ENCODE measurements at places on chromosomes 7 and 10.

DNA sequence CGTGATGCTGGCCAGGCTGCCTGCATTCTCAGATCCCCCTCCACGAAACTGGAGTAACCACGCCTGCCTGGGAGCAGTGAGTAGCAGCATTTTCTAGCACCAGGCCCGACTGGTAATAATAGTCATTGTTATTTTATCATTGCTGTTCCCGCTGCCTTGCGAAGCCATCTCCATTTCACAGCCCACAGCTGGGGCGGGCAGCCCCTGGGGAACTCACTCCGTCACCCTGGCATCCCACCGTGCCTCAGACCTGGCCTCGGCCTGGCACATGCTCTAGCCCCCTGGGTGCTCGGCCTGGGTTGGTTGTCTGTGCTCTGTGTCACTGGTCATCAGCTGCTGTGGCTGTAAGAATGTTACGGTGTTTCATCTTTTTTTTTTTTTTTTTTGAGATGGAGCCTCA lies 57.7 kb upstream of the SH2B2 start:
- DNase-seq, result no peak

GRCh38 chr10:61189912-61190311 lies 245.9 kb upstream of the RHOBTB1 start:
- DNase-seq, result no peak

DNA sequence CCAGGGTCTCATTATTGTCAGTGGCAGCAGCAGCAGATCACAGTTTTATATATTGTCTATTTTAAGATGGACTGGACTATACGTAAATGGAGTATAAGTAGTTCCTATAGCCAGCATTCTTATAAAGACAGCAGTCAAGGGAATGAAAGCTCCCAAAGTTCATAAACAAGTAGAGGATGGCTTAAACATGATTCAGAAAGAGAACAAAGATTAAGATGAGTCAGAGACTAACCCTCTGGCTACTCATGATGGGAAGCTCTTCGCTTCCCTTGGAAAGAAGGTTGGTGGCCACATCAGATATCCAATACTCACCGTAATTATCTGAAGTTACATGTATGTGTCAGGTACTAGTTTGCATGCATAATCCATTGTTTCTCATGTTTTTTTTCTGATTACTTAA lies 277.0 kb downstream of the INHBA start:
- no peak for DNase-seq

- DNase-seq, result no peak
Observed at GRCh38 chr7:157881048-157881771, 544.4 kb downstream of the DNAJB6 start.

DNA sequence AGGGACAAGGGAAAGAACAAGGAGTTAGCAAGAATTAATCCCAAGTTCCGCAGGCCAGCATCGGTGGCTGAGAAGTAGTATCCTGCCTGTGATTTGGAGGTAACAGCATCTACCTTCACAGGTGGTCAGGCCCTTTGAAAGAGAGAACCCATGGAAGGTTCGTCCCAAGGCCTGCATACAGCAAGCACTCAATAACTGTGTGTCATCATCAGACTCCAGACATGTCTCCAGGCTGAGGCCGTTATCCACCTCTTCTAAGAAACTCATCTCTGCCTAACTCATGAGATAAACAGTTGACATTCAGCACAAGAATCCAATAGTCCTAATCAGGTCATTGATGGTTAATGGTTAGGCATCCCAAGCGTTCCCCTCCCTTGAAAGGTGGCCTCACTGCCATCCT lies 45.0 kb downstream of the CTBP2 start:
- no peak for DNase-seq

DNA sequence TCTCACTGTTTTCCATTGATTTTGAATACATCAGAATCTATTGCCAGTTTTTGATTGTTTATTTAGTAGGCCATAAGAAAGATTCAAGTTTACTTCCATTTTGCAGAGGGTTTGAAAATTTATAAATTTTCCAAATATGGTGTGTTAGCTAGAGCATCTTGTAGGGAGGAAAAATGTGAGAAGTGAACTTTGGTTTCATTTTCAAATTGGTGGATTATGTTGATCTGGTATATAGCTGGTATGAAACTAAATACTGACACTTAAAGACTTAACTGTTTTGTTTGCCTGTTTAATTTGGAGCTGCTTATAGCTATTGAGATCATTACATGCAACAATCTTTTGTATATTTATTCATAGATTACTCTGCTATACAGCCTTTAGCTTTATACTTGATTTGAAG lies 108.1 kb downstream of the ADAM22 start:
- DNase-seq, result no peak

- DNase-seq, result no peak
Observed at GRCh38 chr7:18530224-18531179, 35.0 kb downstream of the HDAC9 start.

GRCh38 chr10:33082373-33082895 lies 124.4 kb upstream of the ITGB1 start:
- no peak for DNase-seq

- no peak for DNase-seq
Observed at GRCh38 chr10:78774614-78774998, 294.2 kb upstream of the ZMIZ1 start.

DNA sequence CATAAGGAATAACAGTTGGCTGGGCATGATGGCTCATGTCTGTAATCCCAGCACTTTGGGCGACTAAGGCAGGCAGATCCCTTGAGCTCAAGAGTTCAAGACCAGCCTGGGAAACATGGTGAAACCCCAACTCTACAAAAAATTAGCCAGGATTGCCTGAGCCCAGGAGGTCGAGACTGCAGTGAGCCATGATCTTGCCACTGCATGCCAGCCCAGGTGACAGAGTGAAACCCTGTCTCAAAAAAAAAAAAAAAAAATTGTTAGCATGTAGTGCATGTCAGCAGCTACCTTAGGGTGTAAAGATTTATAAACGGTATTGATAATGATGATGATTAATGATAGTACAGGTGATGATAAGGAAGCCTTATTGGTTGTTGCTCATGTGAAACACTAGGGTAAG lies 331.2 kb upstream of the FZD1 start:
- DNase-seq, result no peak

- no peak for DNase-seq
Observed at GRCh38 chr10:79237454-79238157, 109.7 kb upstream of the PPIF start.

GRCh38 chr7:66664590-66665293 lies 36.1 kb downstream of the KCTD7 start:
- no peak for DNase-seq

DNA sequence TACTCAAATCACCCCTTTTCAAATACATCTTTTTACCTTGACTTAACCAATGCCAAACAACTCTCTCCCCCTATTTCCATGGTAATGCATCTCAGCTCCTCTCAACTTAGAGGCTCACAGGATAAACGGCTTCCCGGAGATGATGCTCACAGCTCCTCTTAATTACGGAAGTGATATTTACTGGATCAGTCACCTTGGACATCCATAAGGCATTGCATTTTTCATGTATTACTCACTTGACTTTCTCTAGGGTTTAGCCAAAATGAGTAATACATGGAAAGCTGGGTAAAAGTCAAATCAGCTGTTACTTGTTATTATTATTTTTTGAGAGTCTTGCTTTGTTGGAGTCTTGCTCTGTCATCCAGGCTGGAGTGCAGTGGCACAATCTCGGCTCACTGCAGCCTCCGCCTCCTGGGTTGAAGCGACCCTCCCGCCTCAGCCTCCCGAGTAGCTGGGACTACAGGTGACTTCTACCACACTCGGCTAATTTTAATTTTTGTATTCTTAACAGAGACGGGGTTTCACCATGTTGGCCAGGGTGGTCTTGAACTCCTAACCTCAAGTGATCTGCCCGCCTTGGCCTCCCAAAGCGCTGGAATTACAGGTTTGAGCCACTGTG lies 73.3 kb upstream of the RHEB start:
- DNase-seq, result no peak

DNA sequence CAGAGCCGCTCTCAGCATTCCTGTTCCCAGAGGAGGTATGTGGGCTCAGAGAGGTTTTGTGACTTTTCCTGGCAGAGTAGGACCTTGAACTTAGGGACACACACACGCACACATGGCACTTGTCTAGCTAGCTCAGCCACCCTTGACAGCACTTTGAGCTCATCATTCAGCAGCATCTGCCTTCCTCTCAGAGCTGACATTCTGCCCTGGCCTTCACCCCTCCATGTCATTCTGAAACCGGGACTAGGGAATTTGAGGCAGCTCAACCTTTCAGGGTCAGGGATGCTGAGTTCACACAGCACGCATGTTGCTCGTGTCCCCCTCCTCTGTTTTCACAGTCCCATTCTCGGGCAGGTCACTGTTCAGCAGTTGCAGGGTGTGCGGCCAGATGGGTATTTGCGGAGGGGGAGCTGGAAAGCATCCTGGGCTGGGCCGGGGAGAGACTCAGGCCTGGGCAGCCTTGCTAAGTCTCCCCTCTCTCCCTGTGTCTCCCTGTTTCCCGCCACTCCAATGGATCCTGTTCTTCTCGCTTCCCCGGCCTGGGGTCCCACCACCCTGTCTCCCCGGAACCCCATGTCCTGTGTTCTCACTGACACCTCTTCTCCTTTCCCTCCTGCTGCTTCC lies 78.0 kb downstream of the COL13A1 start:
- DNase-seq, result no peak

DNA sequence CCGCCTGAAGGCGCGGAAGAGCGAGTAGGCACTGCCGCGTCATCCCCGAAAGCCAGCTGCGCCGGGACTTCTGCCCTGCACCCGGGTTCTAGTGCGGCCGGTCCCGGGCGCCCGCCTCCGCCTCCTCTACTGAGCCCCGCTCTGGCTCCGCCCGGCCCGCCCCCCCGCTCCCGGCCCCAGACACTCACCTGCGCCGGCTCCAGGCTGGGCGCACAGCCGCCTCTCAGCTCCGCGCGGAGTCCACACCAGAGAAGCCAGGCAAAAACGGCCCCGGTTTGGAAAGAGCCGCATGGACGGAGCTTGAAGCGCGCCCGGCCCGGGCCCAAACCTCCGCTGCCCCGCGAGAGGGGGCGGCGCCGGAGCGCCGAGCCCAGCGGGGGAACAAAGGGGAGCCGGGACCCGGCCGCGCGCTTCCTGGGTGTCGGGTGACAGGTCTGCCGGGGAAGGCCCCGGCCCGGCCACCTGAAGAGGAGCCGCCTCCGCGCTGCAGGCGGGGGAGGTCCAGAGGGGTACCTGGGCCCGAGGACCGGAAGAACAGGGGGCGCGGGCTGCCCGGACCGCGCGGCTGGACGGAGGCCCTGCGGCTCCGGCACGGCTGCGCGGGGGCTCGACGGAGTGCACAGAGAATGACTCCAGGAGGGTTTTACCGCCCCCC lies 168.2 kb downstream of the NRF1 start:
- DNase-seq, result no peak

All from GDM1 (cell line).